Stimulated activated CD4-positive, alpha-beta T cell treated with anti-CD3 and anti-CD28 coated beads, Interleukin-1b, Interleukin-23, amount 100 ng/mL, for 24 hours (primary cell): ENCODE measurements at places on chromosomes 4 and X.
A peak's percentile ranks its signal among the peaks of the same experiment; 100 is the strongest.

DNA sequence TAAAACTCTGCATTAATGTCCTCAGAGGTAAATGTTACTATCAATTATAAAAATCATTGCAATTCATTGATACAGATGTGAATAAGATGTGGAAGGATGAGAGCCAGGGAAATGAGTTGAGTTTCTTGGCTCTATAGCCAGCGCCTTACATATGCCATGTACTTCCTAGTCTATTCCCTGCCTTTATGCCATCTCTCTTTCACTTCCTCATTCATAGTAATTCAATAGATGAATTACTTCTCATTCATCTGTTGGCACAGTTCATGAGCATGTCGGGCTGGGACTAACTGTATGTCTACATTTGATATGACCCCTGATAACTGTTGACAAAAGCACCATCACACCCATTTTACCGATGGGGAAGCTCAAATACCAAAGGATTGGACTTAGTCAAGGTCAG lies 55.7 kb downstream of the LNX1 start:
- DNase-seq = no peak

- DNase-seq = no peak
Observed at GRCh38 chr4:137961051-137961438, 281.1 kb downstream of the SLC7A11 start.

- no peak for DNase-seq
Observed at GRCh38 chr4:76449833-76450232, 14.8 kb downstream of the SHROOM3 start.

GRCh38 chr4:141812158-141812557 lies 175.8 kb downstream of the IL15 start:
- no peak for DNase-seq

DNA sequence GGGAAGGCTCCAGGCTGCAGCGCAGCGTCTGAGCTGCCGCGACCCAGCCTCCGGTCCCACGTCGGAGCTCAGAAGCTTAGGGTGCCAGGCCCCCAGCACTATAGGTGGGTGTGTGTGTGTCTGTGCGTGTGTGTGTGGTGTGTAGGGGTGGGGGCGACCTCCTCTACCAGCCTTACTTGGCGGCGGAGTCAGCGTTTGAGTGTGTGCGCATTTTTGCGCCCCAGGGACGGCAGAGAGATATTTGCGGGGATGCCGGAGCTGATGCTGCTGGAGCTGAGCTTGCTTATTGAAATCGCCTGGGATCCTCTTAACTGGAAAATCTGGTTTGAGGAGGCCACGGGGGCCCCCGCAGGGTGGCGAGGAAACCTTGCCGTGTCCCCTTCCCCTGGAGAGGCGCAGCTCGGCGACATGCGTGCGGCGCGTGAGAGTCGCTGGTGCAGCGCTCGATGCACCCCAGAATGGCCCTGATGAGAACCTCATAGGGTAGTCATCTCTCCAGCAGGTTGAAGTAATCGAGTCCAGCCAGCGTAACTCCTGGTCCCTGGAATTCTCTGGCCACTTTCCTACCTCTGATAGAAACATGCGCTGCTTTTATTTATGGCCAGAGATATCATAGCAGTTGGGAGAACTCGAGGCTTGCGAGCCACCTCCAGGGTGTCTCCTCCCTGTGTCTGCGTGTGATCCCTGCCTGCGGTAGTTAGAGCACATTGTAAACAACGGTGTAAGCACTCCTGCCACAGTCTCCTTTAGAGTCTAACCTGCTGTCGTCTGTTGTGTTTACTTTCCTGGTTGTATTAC lies 2.7 kb downstream of the ADGRL3 start:
- no peak for DNase-seq

GRCh38 chrX:39260965-39261364 lies 459.7 kb downstream of the MID1IP1 start:
- DNase-seq = no peak

DNA sequence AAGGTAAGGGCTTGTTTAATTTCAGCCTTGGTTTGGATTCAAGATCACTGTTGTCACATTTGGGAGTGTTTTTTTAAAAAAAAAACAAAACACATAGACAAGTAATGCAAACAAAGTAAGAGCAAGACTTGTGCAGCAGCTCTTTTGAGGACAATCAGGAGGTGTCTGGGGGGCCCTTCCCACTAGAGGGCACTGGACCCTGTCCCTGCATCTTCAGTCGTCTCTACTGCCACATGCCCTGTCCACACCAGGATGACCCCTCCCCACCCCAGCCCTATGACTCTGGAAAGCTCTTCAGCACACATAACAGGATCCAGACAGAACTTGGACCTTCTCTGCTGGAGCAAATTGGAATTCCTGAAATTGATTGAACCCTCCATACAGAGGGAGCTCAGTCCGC lies 71.0 kb downstream of the USP46 start:
- peak; percentile 2 for DNase-seq

DNA sequence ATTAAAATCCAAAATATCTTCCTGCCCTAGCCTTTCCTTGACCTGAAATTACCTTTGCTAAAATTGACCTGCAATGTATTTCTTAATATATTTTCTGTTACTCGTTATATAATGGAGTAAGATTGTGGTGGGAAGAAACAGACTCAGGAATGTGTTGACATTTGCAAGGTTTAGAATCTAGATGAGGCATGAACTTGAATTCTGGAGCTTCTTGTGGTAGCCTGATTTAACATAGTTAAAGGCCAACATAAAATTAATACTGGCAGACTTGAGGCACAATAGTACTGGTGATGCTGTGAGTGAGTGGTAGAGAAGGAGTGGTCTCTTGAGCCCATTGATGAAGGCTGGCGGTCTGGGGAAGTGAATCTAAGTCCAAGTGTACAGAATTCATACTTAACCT lies 197.9 kb upstream of the SPRY1 start:
- DNase-seq = no peak

GRCh38 chrX:20742106-20742505 lies 475.4 kb upstream of the RPS6KA3 start:
- no peak for DNase-seq

- no peak for DNase-seq
Observed at GRCh38 chr4:142776026-142776425, 70.1 kb downstream of the INPP4B start.

GRCh38 chr4:139921429-139922184 lies 232.4 kb downstream of the MAML3 start:
- DNase-seq = no peak

DNA sequence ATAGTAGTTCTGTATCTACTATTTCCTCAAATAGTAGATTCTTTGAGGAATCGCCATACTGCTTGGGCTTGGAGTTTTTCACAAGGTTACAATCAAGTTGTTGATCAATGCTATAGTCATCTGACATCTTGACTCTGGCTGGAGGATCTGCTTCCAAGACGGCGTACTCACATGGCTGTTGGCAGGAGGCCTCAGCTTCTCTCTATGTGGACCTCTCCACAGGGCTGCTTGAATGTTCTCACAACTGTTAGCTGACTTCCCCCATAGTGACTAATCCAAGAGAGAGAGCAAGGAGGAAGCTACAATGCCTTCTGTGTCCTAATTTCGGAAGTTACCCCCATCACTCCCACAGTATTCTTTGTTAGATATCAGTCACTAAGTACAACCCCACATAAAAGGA lies 10.3 kb downstream of the EGFL6 start:
- DNase-seq = no peak

GRCh38 chrX:139738581-139738980 lies 30.6 kb upstream of the MCF2 start:
- no peak for DNase-seq

GRCh38 chr4:109114501-109114900 lies 188.0 kb downstream of the COL25A1 start:
- no peak for DNase-seq

DNA sequence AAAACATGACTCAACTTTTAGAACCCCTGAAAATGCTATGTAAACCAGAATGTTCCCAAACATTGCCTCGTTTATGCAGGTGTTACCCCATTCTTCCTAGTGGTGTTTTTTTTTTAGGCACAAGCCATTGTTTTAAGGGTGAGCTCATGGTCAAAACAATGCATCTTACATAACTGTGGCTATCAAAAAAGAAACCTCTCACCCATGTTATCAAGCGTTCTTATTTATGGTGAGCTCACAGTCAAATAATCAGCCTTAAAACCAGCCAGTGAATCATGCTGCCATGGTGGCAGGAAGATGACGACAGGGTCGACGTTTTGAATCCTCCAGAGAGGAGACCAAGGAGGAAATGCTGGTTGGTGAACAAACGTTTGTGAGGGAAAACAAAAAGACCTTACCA lies 195.2 kb downstream of the KDR start:
- no peak for DNase-seq

DNA sequence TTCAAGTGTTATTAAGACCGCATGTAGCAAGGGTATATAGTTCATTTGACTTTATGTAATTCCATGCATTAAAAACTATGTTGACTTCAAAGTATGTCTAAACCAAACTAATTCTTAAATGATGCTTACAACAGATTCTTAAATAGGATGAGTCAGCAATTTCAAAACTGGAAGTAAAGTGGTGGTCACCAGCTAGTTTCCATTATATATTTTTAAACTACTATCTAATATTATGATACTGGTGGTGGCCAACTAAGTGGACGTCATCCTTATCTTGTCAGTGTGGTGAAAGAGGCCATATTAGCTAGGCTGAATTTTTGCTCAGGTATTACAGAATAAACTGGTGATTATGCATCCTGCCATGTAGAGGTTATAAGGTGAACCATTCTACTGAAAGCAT lies 1.2 kb downstream of the IL15 start:
- no peak for DNase-seq

GRCh38 chrX:82218361-82218760 lies 1016.5 kb downstream of the SH3BGRL start:
- no peak for DNase-seq

DNA sequence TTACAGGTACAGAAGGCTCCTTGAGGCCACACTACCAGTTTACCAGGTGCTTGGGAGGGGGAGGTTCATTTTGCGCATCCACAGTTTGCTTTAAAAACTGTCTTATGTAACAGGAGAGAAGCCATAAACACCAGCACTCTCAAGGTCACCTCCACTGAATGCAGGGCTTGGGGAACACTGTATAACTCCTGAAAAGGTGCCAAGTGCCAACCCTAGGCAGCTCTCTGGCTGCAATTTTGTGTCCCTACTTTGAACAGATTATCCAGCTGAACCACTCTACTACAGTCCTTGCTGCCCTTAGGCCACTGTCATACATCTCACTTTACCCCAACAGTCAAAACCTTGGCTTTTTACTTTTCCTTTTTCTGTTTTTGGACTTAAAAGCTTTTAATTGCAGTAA lies 507.9 kb downstream of the SMARCA1 start:
- DNase-seq = no peak

DNA sequence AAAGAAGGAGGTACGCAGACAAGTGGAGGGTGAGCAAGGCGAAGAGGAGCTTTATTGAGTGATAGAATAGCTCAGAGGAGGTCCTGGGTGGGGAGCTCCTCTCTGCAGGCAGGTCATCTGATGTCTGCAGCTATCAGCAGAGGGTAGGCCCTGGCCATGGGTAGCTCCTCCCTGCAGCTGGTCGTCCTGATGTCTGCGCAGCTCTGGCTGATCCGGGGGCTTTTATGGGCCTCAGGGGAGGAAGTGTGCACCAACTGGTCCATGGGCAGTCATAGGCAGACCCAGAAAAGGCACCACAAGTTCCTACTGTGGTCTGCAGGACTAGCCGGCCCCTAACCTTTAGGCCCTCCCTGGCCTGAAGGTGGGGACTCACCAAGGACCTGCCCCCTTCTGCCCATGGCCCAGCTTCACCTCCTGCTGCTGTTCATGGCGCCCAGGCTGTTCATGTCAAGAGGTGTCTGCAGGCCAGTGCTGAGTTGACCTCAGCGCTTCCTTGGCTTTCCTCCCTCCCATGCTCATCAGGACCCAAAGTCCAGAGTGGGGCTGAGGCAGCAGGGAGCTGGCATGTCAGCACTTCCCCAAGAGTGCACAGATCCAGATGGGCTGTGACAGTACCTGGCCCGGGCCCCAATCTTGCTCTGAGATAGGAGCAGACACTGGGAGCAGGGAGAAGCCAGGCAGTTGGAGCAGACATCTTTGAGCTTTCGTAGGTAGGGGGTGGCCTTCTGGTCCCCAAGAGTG lies 46.1 kb downstream of the ARAP2 start:
- DNase-seq = no peak

DNA sequence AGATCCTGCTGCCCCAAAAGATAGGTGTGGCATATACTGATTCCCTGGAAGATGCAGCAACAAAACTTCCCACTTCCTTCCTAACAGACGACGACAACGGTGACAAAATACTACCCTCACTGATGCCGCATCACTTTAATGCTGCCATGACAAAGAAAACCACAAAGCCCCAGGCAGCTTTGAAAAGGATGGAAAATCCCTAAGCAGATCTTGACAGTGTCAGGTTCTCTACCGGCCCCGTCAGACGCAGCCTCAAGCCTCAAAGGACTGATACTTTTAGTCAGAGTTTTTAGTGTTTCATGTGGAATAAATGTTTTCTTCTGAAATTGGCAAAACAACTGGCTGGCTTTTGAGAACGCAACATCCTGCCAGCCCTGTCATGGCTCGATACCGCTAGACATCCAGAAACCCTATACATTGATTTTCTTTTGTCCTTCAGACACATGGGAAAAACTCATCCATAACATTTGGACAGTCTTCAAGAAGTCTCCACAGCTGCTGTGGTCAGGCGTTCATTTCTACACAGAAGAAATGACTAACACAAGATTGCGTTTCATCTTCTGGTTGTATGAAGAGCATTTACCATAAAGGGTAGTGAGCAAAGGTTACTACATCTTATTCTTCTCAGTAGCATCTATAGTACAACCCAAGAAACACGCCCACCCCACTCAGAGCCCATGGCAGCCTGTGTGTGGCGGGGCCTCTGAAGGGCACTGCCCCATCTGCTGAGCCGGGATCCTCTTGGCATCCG lies 60.1 kb downstream of the GATB start:
- DNase-seq = no peak

GRCh38 chrX:14243823-14244222 lies 214.1 kb upstream of the GEMIN8 start:
- DNase-seq = no peak

DNA sequence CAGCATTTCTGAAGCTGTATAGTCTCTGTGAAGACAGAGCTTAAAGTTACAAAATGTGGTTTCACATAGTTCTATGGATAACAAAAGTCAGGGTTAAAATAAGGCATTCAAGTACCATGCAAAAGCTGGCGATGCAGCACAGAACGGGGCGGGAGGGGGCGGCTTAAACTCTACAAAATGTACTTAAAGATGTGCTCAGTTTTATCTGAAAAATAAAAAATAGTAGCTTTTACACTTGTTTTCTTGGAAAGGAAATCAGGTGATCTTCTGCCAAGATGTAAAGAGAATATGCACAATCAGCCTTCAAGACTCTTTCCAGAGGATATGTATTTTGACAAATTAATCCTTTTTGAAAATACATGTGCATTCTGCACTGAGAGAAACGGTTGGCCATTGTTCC lies 301.7 kb upstream of the EMCN start:
- no peak for DNase-seq
